ENCODE measurements at places on chromosomes 13 and 19. TPM values are rescaled to one million over a fixed set of nuclear protein-coding genes. Genes with fewer than 3 reads are reported as not detected.

Gene SLC6A16
- 1.6 TPM for total RNA-seq

DNA sequence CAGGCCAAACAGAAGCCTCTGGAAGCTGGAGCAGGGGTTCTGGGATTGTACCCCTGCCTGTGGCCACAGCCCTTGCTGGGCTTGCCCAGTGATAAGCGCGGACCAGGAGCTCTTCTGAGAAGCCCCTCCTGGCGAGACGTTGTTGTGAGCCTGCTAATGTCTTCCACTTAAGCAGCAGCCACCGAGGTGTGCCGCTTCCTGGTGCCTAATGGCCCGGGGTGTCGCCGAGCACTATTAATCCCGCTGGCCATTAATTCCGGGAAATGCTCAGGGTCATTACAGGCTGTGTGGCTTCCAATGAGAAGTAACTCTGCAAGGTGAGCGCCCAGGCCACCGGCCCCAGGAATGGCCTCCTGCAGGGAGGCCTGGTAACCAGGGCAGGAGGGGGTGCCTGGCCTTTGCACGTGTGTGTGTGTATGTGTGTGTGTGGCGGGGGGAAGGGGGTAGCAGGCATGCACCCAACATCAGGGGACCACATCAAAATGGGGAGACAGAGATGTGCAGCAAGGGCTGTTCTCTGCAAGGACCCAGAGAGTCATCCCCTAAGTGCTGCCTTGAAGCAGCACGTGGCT lies 175.0 kb downstream of the URI1 start:
- H3K4me3 ChIP-seq: no peak overlapping the region
- DNase-seq: no peak
- no peak overlapping the region for H3K27ac ChIP-seq

Gene ADGRE1
- not detected for total RNA-seq

DNA sequence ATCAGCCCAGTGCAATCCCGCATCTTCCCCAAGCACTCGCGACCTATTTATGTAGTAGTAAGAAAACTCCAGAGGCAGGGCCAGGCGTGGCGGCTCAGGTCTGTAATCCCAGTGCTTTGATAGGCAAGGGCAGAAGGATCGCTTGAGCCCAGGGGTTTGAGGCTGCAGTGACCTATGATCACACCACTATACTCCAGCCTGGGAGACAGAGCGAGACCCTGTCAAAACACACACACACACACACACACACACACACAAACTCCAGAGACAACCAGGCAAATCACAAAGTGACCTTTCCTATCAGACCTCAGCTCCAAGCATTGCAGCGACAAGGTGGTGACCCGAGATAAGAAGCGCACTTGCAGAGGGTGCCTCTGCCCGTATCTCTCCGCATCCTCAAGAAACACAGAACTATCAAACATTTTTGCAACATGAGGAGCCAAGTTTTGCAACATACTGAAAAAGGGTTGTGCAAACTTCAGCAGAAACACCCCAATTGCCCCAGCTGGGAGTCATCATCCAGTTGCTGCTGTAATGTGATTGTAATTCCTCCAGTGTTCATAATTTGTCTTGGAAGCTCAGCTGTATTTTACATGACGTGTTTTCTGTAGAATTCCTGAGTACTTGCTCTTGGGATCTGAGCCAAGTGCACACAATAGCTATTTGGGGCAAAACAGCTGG lies 8.7 kb upstream of the KLF2 start:
- H3K4me1 ChIP-seq: no peaks in the 10 kb centered on the region
- no peaks in the 10 kb centered on the region for H3K27me3 ChIP-seq
- no peak for DNase-seq
- H3K27ac ChIP-seq: no peak overlapping the region

DNA sequence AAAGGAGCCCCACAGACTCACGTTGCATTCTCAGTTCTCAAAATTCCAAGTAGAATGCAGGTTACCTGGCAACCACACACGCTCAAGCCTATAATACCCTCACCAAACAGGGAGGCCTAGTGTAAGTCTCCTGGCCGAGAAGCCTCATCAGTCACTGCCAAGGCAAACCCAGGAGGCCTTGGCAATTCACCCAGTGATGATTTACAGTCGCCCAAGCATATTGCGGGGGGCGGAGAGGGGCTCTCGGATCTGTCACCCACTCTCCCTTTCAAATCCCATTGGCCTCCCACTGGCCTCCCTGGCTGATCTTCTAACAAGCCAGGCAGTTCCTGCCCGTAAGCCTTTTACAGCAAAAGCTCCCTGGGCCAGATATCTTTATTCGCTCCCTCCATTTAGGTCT lies 1.1 kb downstream of the AKAP8L start:
- no peaks in the 10 kb centered on the region for H3K36me3 ChIP-seq
- H3K27ac ChIP-seq: peak overlapping the region; percentile 75
- peak overlapping the region; percentile 97 for H3K4me3 ChIP-seq
- H3K27me3 ChIP-seq: no peaks in the 10 kb centered on the region

DNA sequence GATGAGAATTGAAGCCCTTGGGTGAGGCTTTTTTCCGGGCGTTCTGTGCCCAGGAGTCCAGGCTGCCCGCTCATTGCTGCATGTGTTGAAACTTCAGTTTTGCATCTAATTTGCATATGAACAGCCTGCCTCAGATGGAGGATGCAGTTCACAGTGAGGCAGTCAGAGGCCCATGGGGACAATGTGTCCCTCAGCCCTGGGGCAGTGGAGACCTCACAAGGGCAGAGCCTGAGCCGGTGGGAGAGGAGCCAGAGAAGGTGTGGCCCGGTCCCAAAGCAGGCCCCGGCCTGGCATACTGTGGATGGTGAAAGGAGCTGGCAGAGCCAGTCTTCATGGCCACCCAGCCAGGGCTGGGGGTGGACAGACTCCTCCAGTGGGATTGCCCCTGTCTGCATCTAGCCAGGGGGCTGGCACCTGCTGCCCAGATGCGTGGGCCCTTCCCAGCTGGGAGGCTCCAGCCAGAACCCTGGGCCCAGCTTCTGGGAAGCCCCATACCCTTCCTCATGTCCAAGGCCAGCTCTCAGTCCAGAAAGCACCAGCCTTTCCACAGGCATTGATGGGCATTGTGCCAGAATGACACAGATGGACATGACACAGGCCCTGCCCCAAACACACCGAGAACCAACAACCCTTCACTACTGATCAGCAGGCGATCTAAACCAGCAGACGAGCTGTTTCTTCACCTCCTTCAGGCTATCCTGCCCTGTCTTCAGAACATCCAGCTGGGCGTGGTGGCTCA lies 32.9 kb upstream of the KCTD15 start:
- no peaks in the 10 kb centered on the region for H3K36me3 ChIP-seq
- no peak overlapping the region for H3K27ac ChIP-seq
- peak; percentile 38 for DNase-seq
- H3K27me3 ChIP-seq: no peaks in the 10 kb centered on the region

DNA sequence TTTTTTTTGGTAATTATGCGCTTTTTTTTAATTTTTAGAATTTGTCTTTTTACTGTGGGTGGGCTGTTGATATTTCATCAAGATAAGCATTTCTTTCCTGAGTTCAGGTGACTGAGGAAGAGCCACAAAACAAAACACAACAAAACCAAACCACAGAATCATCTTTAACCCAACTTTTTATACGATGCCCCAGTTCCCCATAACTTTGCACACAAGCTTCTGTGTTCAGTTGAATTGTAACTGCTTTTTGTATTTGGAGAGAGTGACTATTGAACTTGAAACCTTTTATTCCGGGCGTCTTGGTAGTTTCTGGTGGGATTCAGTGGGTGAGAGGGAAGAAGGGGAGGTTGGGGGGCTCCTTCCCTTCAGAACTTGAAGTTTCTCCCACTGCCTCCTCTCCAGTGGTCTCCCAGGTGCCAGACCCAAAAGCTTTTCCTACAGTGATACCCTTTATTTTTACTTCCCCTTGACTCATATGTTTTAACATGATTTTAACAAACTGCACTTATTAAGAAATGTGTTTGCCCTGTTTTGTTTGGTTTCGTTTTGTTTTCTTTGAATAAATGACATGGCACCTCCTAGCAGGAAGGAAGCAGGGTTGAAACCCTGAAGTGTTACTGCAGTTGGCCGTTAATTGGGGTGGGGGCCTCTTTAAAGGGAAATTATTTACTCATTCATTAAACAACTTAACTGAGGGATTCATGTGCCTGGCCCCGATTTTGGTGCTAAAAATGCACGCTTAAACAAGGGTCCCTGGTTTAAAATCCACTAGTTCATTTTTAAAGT lies 2.7 kb upstream of the CCDC97 start:
- H3K27me3 ChIP-seq: no peaks in the 10 kb centered on the region
- peaks cover 30% of the 10 kb centered on the region for H3K4me1 ChIP-seq
- no peak overlapping the region for H3K27ac ChIP-seq
- H3K4me3 ChIP-seq: no peak overlapping the region

DNA sequence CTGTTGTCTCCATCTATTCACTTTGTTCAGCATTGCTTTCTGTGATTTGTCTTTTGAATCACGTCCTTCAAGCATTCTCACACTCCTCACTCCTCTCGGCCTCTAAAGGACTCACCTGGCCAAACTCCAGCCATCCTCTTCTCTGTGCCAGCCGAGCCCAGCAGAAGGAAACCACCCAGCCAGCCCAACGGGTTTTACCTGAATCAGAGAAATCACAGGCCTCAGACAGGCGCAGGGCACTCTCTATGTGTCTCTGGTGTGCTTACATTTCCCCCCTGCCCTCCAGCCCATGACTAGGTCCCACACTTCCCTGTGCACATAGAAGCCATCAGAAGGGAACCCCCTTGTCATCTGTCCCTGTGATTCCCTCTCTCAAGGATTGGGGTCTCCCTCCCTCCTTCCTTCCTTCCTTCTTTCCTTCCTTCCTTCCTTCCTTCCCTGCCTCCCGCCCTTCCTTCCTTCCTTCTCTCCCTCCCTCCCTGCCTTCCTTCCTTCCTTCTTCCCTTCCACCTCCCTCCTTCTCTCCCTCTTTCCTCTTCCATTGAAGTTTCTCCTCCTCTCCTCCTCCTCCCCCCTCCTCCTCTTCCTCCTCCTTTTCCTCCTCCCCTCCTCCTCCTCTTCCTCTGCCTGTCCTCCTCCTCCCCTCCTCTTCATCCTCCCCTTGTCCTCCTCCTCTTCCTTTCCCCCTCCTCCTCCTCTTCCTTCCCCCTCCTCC lies 8.8 kb upstream of the ZNF541 start:
- DNase-seq: no peak
- H3K4me1 ChIP-seq: no peaks in the 10 kb centered on the region
- no peak overlapping the region for H3K27ac ChIP-seq
- H3K4me3 ChIP-seq: no peak overlapping the region

GRCh38 chr13:46728777-46729176 lies 68.2 kb downstream of the ESD start:
- H3K4me3 ChIP-seq: no peak overlapping the region
- H3K27me3 ChIP-seq: no peaks in the 10 kb centered on the region
- no peaks in the 10 kb centered on the region for H3K4me1 ChIP-seq
- no peaks in the 10 kb centered on the region for H3K36me3 ChIP-seq
- H3K27ac ChIP-seq: no peak overlapping the region

- H3K27me3 ChIP-seq: no peaks in the 10 kb centered on the region
- DNase-seq: no peak
- no peak overlapping the region for H3K4me3 ChIP-seq
- no peaks in the 10 kb centered on the region for H3K4me1 ChIP-seq
- no peak overlapping the region for H3K27ac ChIP-seq
- no peaks in the 10 kb centered on the region for H3K36me3 ChIP-seq
Measured at GRCh38 chr13:67299072-67299635, 69.0 kb upstream of the PCDH9 start.

DNA sequence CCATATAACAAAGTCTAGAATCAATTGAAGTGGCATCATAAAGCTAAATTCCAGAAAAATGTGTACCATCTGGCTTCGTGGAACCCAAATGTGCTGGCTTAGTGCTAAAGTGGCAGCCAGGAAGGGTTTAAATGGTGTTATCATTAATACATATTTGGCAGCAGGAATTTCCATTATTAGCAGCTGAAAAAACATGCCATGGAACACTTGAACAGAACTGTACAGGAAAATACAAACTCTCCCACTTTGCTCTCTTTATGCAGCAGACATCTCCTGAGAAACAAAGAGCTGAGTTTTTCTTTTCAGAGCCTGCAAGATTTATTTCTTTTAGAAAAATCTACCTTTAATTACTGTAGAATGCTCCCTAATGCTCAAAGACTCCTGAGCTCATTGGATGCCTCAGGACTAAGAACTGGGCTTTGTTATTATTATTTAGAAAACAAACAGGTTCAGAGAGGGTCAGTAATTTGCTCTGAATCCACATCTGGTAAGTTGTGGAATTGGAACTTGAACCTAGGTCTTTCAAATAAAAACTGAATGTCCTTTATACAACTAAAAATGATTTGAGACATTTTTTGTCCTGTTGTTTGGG lies 179.0 kb downstream of the LACC1 start:
- no peaks in the 10 kb centered on the region for H3K36me3 ChIP-seq
- no peak overlapping the region for H3K27ac ChIP-seq
- no peak overlapping the region for H3K4me3 ChIP-seq

DNA sequence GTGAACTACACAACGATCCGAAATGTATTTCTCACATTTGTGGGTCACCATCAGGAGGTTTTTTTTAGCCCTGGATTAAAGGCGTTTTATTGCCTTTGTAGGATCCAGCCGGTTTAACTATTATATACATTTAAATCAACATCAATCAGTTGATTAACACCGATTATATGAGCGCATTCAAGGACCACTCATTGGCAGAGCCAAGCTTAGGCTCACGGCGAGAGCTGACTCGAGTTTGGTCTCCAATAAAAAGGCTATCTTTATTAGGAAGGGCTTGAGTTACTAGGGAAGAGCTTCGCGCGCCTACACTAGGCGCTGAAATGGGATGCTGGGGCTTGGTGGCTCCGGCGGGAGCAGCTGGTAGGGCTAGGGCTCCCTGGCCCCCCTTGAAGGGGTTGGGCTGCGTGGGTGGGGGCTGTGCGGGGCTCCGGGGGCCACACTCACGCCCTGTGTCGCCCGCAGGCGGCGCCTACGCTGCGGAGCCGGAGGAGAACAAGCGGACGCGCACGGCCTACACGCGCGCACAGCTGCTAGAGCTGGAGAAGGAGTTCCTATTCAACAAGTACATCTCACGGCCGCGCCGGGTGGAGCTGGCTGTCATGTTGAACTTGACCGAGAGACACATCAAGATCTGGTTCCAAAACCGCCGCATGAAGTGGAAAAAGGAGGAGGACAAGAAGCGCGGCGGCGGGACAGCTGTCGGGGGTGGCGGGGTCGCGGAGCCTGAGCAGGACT lies 4.2 kb downstream of the PDX1 start:
- H3K4me3 ChIP-seq: no peak overlapping the region
- no peaks in the 10 kb centered on the region for H3K36me3 ChIP-seq
- H3K27ac ChIP-seq: peak overlapping the region; percentile 50
- peak; percentile 45 for DNase-seq
- no peaks in the 10 kb centered on the region for H3K27me3 ChIP-seq
- peaks cover 21% of the 10 kb centered on the region for H3K4me1 ChIP-seq

Gene LILRB5
- 3.1 TPM for total RNA-seq

GRCh38 chr19:5115771-5116202 lies 146.9 kb downstream of the KDM4B start:
- no peak overlapping the region for H3K4me3 ChIP-seq
- no peaks in the 10 kb centered on the region for H3K36me3 ChIP-seq
- peak overlapping the region; percentile 69 for H3K27ac ChIP-seq
- no peaks in the 10 kb centered on the region for H3K27me3 ChIP-seq
- H3K4me1 ChIP-seq: peaks cover 46% of the 10 kb centered on the region
- no peak for DNase-seq
